Body of pancreas (tissue), 4 donors: ENCODE measurements at places on chromosomes 5 and 9. TPM values are rescaled to one million over a fixed set of nuclear protein-coding genes. Genes with fewer than 3 reads are reported as not detected.

GRCh38 chr5:57244331-57244730 lies 70.5 kb downstream of the GPBP1 start:
- no peak for DNase-seq

GRCh38 chr5:81065492-81065891 lies 105.3 kb downstream of the RASGRF2 start:
- DNase-seq: no peak

DNA sequence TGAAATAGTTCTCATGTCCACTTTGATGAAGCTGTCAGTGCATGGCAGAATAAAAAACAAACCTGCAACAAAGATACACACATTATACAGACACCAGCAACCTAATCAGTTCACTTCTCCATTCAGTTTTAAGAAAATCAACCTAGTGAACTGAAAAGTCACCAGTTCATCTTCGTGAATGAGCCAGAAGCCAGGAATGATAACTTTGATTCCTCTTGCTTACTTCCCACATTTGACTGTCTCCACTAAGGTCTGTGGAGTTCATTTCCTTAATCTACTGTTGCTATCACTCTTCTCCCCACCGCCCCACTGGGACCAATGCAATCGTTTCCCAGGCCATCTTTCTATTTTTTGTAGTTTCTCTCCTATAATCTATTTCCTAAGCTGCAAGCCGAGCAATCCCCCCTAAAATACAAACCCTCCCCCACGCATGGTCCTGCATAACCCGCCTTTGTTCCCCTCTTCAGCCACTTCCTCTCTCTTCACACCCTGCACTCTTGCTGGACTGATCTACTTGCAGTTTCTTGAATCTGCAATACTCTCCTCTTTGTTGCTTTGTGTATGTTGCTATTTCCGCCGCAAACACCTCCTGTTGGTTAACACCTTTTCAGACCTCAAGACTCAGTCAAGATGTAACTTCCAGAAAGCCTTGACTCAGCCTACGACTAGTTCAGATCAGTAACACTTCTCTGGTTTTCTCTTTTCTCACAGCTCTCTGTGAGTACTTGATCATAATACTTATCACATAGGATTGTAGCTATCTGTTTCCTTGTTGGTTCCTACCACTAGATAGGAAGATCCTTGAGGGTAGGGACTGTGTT lies 16.6 kb downstream of the STOM start:
- DNase-seq: no peak

BARHL1 gene
- not detected for total RNA-seq

PROB1 gene
- 0.52 TPM for total RNA-seq
